ENCODE measurements at places on chromosomes 7 and 10.

DNA sequence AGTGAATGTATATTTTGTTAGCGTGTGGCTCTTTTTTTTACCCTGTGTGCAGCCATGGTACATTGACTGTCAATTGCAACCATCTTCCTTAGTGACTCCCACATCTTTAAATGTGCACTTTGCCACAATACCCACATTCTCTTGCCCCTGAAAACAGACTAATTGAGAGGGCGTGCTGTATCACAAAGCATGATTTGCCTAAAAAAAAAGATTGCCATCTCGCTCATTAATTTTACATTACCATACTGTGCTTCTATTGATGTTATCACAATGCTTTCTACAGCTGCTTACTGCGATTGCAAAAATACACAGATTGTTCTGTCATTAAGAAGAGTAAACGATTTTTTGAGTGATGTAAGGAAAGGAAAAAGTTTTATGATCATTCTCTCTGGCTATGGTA is 613.1 kb upstream of the NRP1 start:
- DNase-seq, result no peak

- no peak for DNase-seq
Observed at GRCh38 chr7:108086546-108086945, 43.6 kb downstream of the LAMB4 start.

DNA sequence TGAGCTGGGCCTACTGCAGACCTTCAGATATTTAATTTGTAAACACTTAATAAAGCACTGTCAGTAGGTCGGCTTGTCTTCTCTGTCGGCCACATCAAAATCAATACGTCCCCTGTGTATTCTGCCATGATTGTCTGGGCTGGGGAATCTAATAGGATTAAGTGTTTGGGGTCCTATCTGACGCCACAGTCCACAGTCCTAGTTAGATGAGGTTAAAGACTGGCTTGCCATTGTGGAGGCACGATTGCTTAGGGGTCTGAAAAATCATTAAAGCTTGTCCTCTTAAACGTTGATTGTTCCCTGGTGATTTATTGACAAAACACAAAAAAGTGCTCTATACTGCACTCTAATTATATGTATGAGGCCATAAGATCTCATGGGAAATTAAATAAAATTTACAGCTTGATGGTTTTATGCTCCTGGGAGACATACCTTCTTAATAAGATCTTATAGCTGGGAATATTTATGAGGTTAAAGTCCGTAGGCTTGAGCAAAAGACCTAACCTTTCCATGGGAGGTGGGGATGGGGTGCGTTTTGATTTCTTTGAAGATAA is 650.3 kb upstream of the GALNT17 start:
- no peak for DNase-seq

DNA sequence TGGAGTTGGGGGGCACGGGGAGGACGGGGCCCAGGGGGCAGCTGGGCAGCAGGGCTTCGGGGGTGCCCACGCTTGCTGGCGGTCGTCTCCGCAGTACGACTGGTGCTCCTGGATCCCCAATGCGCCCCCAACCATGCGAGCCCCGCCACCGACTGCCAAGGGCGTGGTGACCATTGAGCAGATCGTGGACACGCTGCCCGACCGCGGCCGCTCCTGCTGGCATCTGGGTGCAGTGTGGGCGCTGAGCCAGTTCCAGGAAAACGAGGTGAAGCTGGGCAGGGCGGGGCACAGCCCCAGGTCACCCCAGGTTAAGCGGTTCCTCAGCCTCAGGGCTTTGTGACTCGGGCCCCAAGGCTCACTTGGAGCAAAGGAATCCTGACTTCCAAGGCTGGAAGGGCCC is 70.0 kb downstream of the ALOX5 start:
- DNase-seq, result no peak

DNA sequence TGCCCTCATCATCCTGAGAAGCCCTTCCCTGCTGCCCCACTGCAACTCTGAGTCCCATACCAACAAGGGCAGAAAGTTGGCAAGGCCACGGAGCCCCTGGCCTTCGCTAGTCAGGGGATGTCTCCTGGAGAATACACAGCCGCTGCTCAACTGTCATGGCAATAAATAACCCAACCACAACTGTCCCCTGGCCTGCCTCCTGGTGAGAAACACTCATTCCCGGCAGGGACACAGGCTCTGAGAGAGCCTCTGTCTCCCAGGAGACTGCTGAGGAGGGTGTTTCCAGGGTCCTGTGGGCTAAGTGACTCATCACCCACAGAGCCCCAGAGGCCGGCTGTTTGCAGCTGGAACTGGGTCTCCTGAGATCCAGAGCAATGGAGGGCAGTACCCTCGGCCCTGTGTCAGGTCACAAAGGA is 354.1 kb downstream of the TNS3 start:
- no peak for DNase-seq

DNA sequence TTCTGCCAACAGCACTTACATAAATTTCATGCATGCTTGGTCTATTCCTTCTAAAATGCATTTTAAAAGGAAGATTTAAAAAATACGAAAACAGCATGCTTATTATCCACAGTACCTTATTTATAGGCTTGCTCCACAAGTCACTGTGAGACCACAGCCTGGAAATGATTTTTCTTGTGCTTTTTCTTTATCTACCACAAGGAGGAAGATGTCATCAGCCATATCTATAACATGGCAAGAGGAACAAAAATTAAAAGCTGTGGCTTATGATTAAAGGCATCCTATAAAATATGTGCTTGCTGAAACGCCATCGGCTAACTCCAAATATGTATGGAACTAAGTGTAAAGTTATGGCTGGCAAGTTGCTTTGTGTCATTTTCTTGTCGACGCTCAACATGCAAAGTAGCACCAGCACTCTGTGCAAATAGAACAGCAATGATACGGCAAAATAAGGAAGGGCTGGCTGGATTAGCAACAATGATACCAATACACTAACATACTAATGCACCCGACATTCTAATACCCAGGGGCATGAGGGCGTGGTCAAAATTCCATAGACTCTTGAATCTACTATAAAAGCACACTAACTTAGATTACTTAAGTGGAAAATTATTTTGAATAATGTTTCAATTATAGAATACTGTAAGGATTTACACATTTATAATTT is 41.2 kb upstream of the AKR1E2 start:
- no peak for DNase-seq

DNA sequence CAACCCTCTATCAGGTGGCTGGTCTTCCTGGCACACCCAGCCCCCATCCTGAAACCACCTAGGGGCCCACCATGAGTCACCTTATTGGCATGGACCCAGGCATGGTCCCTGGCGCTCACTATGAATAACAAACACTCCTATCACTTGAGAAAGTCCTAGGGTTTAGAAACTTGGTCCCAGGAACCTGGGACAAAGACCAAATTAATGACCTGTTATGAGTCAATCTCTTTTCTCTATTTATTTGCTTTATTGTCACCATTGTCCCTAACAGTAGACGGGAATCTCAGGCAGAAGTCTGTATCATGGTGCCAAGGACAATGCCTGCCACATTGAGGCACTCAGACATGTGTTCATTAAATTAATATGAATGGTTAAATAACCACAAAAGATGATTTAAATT is 599.6 kb upstream of the C7orf33 start:
- DNase-seq, result no peak

DNA sequence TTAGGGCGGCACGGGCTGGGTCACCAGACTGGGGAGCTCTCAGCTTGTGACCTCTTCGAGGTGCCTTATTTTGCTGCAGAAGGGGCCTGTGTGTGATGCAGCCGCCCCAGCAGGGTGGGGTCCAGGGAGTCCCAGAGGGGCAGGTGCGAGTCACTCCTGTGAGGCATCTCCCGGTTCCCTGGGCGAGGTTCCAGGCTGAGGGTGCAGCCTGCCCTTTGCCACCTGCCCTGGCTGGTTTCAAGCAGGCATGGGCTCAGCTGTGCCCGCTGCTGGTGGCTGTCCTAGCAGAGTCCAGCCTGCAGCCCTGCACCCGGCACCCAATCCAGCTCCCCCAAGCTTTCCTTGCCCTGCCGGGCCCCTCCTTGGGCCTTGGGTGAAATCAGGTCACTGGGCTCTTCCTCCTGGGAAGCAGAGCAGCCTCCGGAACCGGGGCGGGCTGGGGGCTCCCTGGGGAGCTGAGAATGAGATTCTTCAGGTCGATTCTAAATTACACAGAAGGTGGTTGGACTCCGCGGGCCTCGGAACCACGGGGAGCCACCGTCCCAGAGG is 64.8 kb downstream of the PWWP2B start:
- DNase-seq, result no peak

GRCh38 chr7:51827631-51828030 is 511.0 kb upstream of the COBL start:
- DNase-seq, result no peak
